Spinal cord (tissue), 10 donors: ENCODE measurements at places on chromosomes 2 and 18.
A peak's percentile ranks its signal among the peaks of the same experiment; 100 is the strongest.

DNA sequence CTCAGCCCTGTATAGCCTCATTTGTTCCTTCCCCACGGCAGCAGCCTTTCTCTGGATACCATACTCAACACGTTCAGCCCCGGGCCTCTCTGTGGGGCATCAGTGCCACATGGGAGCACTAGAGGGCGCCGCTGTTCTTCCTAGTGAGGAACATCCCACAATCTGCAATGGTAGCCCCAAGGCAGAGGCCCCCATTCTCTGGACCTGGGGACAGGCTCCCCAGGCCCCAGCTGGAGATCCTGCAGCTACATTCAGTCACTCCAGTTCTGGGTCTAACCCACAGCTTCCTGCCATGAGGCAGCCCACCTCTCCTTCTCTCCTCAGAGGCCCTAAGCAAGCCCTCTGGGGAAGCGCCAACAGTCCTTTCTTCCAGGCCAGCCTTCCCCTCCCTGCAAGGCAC, 14.2 kb upstream of the SFXN5 start:
- H3K27ac ChIP-seq = no peak overlapping the region
- H3K4me3 ChIP-seq = no peak overlapping the region
- peaks cover 15% of the 10 kb centered on the region for H3K4me1 ChIP-seq
- DNase-seq = no peak
- peaks cover 56% of the 10 kb centered on the region for H3K36me3 ChIP-seq
- H3K27me3 ChIP-seq = no peaks in the 10 kb centered on the region

GRCh38 chr2:129732630-129733026, 246.8 kb upstream of the RAB6C start:
- no peaks in the 10 kb centered on the region for H3K36me3 ChIP-seq
- no peak overlapping the region for H3K27ac ChIP-seq
- DNase-seq = no peak
- H3K4me1 ChIP-seq = peaks cover 12% of the 10 kb centered on the region
- H3K27me3 ChIP-seq = no peaks in the 10 kb centered on the region

DNA sequence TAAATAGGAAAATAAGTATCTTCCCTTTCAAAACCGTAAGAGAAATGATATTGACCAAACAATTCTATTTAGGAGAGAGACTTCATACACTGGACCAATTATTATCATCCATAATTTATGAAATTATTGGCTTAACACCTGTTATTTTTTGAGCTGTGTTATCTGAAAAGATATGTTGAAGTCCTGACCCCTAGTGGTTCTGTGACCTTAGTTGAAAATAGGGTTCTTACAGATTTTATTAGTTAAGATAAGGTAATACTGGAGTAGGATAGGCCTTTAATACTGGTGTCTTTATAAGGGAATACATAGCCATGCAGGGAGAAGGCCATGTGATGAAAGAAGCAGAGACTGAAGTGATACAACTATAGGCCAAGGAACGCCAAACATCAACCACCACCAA, 659.6 kb downstream of the DCC start:
- H3K4me3 ChIP-seq = no peak overlapping the region
- no peaks in the 10 kb centered on the region for H3K4me1 ChIP-seq
- H3K27ac ChIP-seq = no peak overlapping the region
- H3K36me3 ChIP-seq = no peaks in the 10 kb centered on the region
- no peak for DNase-seq
- H3K27me3 ChIP-seq = no peaks in the 10 kb centered on the region

DNA sequence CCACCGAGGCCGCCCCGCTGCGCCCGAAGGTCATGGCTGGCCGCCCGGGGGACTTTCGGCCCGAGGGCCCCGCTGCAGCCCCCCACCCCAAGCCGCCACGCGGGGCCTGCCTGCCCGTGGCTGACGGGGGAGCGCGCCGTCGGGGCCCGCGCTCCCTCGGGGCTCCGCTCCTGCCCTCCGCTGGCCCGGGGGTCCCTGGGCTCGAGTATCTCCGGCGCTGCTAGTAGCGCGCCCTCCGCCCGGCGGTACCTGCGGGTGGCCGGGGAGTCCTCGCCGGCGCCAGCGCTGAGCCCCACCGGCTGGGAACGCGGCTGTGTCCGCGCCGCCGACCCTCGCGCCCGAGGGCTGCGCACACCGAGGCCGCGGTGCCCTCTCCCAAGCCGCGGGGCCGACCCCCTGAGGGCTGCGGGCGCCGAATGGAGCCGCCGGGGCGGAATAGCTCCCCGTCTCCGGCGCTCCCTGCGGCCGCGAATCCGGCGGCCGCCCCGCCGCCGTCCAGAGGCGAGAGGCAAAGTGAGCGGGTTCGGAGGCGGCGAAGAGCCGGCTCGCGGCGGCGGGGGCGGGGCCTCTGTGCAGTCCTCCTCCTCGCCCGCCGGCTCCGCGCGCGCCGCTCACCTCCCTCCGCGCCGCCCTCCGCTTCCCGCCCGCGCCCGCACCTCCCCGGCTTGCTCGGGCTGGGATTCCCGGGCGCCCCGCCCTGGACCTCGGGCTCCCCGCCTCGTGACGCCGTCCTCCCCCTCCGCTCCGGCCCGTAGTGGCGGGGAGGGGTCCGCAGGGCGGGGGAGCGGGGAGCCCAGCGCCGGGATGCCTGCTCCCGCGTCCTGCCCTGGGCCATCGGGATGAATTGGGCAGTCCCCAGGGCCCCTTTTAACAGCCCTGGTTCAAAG, at the start of gene KCNG3:
TSS of gene KCNG3 (minus strand) at position 515 of the 887 bp plus-strand sequence. CDS start at position 34, 481 bp downstream.
- no peaks in the 10 kb centered on the region for H3K36me3 ChIP-seq
- H3K27me3 ChIP-seq = peaks cover 23% of the 10 kb centered on the region
- no peak within 1 kb of the TSS for H3K27ac ChIP-seq

DNA sequence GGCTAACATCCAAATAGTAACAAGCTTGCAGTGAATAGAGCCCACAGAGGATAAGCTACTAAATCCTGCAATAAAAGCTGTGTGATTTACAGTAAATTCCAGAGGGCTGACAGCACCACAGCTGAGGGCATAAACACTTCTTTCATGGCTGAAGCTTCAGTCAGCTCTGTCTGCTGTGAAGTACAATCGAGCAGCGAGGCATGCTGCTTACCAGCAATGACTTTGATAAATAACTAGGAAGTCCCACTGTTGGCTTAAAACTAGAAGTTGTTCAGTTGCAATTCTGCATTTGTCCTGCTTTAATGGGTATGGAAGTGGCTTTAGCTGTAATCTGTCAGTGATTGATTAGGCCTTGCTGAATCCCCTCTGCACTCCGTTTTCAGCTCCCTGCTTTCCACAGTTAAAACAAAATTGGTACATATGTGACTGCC, 65.2 kb upstream of the FIGN start:
- H3K27me3 ChIP-seq = no peaks in the 10 kb centered on the region
- peak overlapping the region; percentile 84 for H3K27ac ChIP-seq
- peak; percentile 52 for DNase-seq
- no peak overlapping the region for H3K4me3 ChIP-seq
- peaks cover 4% of the 10 kb centered on the region for H3K4me1 ChIP-seq

DNA sequence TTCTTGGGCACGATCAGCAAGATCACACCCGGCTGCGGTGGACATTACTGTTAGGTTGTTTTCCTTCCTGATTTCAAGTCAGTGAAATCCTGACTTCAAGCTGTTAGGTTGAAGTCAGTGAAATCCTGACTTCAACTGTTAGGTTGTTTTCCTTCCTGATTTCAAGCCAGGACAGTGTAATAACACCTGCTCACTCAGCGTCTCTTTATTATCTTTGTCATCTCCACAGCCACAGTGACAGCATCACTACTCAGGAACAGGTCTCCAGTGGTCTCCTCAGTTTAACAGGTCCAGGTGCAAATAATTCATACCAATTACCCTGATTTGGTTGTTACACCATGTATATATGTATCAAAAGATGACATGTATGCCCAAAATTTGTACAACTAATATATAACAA, 208.1 kb upstream of the REG3G start:
- no peaks in the 10 kb centered on the region for H3K36me3 ChIP-seq
- no peaks in the 10 kb centered on the region for H3K4me1 ChIP-seq
- H3K4me3 ChIP-seq = no peak overlapping the region
- no peak overlapping the region for H3K27ac ChIP-seq

- peak; percentile 68 for DNase-seq
- peak overlapping the region; percentile 100 for H3K4me3 ChIP-seq
- H3K36me3 ChIP-seq = no peaks in the 10 kb centered on the region
- peak overlapping the region; percentile 98 for H3K27ac ChIP-seq
Measured at GRCh38 chr2:175167076-175167791, 769 bp downstream of the ATF2 start.

DNA sequence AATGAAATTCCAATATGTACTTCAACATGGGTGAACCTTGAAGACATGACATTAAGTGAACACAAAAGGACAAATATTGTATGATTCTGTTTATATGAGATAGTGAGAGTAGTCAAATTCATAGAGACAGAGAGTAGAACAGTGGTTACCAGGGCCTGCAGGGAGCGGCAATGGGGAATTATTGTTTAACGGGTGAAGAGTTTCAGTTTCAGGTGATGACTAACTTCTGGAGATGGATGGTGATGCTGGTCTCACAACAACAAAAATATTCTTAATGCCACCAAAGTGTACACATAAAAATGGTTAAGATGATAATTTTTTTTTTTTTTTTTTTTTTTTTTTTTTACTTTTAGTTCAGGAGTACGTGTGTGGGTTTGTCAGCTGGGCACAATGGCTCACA, 109.4 kb upstream of the TMEM200C start:
- no peak overlapping the region for H3K27ac ChIP-seq
- H3K36me3 ChIP-seq = no peaks in the 10 kb centered on the region
- H3K4me3 ChIP-seq = no peak overlapping the region
- DNase-seq = no peak
